T-helper 17 cell (primary cell): ENCODE measurements at places on chromosomes 11 and 22.

- DNase-seq: no peak
These were observed 48.2 kb downstream of the CSF2RB start for GRCh38 chr22:36961626-36962025.

DNA sequence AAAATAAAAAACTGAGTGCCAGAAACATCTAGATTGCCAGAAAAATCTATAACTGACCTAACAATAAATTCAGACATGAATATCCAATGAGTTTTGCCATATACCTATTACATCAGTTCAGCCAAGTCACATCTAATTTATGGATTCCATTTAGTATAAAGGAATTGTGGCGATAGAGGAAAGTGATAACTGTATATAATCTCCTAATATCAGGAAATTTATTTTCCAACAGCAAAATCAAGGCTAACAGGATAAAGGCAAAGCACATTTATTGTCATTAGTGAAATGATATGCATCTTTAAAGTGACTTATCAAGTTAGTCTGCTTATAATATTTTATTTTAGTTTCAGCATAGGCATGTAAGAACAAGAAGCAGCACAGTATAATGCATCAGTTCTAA, 298.2 kb upstream of the PITPNB start:
- no peak for DNase-seq

GRCh38 chr11:70080763-70081162, 2.6 kb downstream of the ANO1 start:
- no peak for DNase-seq

DNA sequence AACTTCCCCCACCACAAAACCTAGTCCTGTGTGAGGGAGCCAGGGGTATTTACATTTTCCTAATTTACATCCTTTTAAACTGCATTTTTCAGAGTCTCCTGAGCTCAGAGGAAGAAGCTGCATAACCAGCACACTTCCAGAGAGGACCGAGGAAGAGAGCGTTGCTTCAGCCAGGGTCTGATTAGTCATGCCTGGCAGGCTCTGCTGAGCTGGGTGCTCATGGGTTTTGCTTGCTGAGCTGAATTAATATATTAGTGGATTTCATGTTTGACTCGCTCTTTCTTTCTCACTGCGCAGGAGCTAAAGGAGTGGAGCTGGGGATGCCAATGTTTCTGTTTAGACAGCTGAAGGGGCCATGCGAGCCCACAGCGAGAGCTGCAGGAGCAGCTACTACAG, 539.3 kb upstream of the B3GAT1 start:
- DNase-seq: no peak

DNA sequence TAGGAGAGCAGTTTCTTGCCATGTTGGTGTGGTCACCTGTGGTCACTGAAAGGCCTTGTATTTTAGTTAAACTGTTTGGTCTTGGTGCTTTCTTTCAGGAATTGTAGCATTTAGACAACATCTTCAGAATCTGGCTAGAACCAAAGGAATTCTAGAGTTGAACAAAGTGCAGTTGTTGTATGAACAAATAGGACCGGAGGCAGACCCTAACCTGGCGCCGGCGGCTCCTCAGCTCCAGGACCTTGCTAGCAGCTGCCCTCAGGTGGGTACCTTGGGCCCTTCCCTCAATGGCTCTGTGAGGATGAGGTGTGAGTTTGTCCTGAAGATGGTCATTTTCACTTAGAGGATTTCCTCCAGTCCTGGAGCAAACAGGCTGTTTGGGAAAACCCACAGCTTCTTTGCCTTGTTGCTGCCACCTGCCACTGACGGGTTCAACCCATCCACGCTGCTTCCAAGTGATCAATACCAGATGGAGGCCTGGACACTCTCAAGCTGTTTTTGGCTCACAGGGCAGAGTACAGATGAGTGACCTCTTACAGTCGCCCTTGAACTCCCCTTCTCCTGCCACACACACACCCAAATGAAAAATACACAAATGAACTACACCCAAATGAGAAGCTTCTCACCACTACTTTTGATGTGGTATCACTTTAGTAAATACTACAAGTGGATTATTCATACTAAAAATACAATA, 45.2 kb downstream of the PPP2R1B start:
- no peak for DNase-seq

- no peak for DNase-seq
These were observed 168.8 kb upstream of the SYT13 start for GRCh38 chr11:45454917-45455401.

GRCh38 chr22:19038164-19038546, 84.1 kb downstream of the DGCR2 start:
- DNase-seq: no peak

- no peak for DNase-seq
These were observed 77.7 kb downstream of the LARGE1 start for GRCh38 chr22:33842421-33843094.
